ENCODE measurements at places on chromosomes 6 and 20. TPM values are rescaled to one million over a fixed set of nuclear protein-coding genes. Genes with fewer than 3 reads are reported as not detected.

GRCh38 chr20:19893356-19893755 is 123.8 kb upstream of the NAA20 start:
- H3K4me3 ChIP-seq: no peak overlapping the region
- no peak for DNase-seq
- peaks cover 11% of the 10 kb centered on the region for H3K36me3 ChIP-seq
- no peak overlapping the region for H3K27ac ChIP-seq
- H3K27me3 ChIP-seq: no peaks in the 10 kb centered on the region

DNA sequence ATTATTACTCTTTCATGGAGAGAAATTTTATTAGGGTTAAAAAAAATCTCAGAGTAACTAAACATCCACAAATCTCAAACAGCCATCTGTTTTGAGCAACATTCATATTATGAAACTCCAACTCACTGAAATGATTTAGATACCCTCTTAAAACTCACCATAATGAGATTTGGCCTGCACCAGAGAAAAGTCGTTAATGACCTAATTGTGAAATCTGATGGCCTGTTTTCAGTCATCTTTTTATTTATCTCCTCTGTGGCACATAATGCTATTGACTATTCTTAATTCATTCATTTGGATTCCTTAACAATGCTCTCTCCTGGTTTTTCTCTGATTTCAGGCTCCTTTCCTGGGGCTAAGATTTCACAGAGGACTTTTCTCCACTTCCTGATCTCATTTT is 192.7 kb downstream of the RNF144B start:
- no peak overlapping the region for H3K27ac ChIP-seq
- H3K27me3 ChIP-seq: no peaks in the 10 kb centered on the region
- H3K4me1 ChIP-seq: no peaks in the 10 kb centered on the region
- H3K36me3 ChIP-seq: no peaks in the 10 kb centered on the region
- H3K4me3 ChIP-seq: no peak overlapping the region

- H3K36me3 ChIP-seq: peaks cover 4% of the 10 kb centered on the region
- H3K4me1 ChIP-seq: no peaks in the 10 kb centered on the region
- H3K27ac ChIP-seq: no peak overlapping the region
- H3K27me3 ChIP-seq: no peaks in the 10 kb centered on the region
Measured at GRCh38 chr6:28111964-28112363, 12.4 kb upstream of the ZSCAN16 start.

- no peak overlapping the region for H3K27ac ChIP-seq
- peaks cover 68% of the 10 kb centered on the region for H3K36me3 ChIP-seq
- DNase-seq: no peak
- H3K4me3 ChIP-seq: no peak overlapping the region
- H3K27me3 ChIP-seq: no peaks in the 10 kb centered on the region
Measured at GRCh38 chr6:73481969-73482368, 20.4 kb downstream of the MTO1 start.

DNA sequence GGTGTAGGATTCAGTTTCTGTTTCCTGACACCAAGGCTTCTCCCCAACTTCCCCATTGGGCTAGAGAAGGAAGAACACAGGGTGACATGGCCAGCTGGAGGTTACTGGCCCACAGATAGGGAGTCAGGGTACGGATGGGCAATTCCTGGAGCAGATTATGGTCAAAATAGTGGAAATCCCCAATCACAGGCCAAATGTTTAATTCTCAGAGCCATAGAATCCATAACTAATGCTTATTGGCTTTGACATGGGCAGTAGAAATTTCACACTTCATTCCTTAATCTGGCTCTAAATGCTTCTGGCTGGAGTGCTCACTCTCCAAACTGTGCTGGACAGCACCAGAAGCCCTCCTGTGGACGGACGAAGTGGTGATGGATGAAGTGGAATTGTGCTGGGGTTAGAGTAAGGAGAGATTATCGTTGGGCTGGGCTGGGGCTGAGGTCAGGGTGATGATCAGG is 887 bp downstream of the SIGLEC1 start:
- H3K36me3 ChIP-seq: no peaks in the 10 kb centered on the region
- no peak overlapping the region for H3K4me3 ChIP-seq
- peaks cover 13% of the 10 kb centered on the region for H3K4me1 ChIP-seq
- DNase-seq: no peak

- no peak overlapping the region for H3K4me3 ChIP-seq
- no peak for DNase-seq
- H3K4me1 ChIP-seq: no peaks in the 10 kb centered on the region
- no peaks in the 10 kb centered on the region for H3K27me3 ChIP-seq
- no peak overlapping the region for H3K27ac ChIP-seq
- no peaks in the 10 kb centered on the region for H3K36me3 ChIP-seq
Measured at GRCh38 chr6:81744131-81744530, 8.3 kb downstream of the TENT5A start.

- H3K27ac ChIP-seq: no peak overlapping the region
- no peaks in the 10 kb centered on the region for H3K4me1 ChIP-seq
- no peaks in the 10 kb centered on the region for H3K27me3 ChIP-seq
- H3K4me3 ChIP-seq: no peak overlapping the region
- DNase-seq: no peak
- H3K36me3 ChIP-seq: no peaks in the 10 kb centered on the region
Measured at GRCh38 chr20:21278829-21279228, 24.3 kb upstream of the XRN2 start.

GRCh38 chr6:136175873-136176272 is 74.2 kb downstream of the MTFR2 start:
- no peaks in the 10 kb centered on the region for H3K36me3 ChIP-seq
- DNase-seq: no peak
- H3K27me3 ChIP-seq: no peaks in the 10 kb centered on the region
- H3K4me1 ChIP-seq: peaks cover 3% of the 10 kb centered on the region

GRCh38 chr6:36907781-36908180 is 22.0 kb downstream of the C6orf89 start:
- no peaks in the 10 kb centered on the region for H3K27me3 ChIP-seq
- peaks cover 20% of the 10 kb centered on the region for H3K36me3 ChIP-seq
- peak; percentile 88 for DNase-seq

SYTL3 gene
- total RNA-seq: 4.2 TPM

CHRNA4 gene
- 13.0 TPM for total RNA-seq

All from spinal cord (tissue), 10 donors.